GM18507 (cell line): ENCODE measurements at places on chromosomes 12 and 14.

GRCh38 chr12:92556637-92557421, 146.0 kb upstream of the PLEKHG7 start:
- no peak for DNase-seq

- DNase-seq: no peak
Measured at GRCh38 chr12:107847430-107847829, 72.9 kb downstream of the ASCL4 start.

DNA sequence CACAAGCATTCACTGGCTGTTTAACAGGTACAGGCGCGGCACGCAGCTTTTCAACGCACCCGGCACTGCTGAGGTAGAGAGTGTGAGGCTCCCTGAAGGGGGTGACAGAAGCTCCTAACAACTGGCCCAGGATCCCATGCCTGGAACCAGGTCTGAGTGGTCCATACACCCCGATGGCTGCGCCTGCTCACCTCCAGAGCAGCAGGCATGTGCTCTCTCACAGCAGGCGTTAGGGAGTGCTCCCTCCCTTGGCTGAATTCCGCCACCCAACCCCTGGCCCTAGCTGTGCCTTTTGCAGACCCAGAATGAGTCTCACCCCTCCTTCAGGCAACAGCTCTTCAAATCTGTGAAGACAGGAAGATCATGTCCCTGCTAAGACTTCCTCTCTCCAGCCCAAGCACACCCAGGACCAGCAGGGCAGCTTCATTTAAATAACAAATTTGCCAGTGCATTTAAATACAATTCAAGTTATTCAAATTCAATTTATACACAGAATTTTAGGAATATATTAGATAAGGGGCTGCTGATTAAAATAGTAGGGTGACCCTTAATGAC, 86.0 kb downstream of the SETD3 start:
- no peak for DNase-seq

- no peak for DNase-seq
Measured at GRCh38 chr14:54338696-54339317, 58.0 kb upstream of the CDKN3 start.

DNA sequence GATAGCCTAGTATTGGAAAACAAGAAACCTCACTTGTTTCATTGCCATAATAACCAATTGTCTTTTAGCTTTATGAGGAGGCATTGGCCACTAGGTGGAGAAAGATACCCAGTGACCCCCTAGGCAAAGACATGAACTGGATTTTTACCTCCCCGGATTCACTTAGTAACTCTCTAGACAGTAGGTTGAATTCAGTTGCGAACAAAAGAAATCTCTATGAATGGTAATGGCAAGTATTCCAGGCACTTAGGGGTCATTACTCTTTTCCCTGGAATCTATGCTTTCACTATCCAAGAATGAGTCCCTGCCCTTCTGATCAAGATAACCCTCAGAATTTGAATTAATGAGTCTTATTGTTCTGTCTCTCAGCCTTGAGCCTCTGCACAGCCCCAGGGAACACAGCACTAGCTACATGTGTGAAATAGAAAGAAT, 29.5 kb upstream of the RHOJ start:
- no peak for DNase-seq

GRCh38 chr14:78959674-78960264, 789.6 kb downstream of the NRXN3 start:
- DNase-seq: peak; percentile 4

GRCh38 chr14:77085538-77085937, 12.5 kb upstream of the CIPC start:
- DNase-seq: no peak

DNA sequence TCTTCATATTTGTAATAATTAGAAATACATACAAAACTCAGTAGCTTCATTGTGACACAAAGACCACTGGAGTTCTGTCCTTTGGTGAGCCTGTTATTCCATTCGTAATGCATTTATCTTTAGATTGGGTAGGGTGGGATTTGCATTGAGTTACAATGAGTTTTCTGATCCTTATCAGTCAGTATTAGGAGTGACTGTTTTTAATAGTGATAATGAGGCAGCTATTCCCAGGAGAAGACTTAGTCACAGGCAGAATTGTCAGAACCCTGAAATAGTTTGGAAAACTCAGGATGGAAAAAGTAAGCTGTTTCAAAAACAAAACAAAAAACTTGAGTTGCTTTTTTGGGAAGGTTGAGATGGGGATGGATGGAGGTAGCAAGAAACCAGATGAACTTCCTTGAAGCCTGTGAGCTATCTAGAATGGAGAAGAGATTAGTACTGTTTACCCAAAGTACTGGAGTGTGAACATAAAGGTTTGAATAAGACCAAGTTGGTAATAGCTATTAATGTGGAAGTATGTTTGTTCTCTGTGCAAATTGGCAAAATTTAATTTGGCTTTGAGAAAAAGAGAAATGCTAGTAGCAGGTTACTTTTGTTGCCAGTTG, 38.6 kb downstream of the FBXO34 start:
- no peak for DNase-seq

DNA sequence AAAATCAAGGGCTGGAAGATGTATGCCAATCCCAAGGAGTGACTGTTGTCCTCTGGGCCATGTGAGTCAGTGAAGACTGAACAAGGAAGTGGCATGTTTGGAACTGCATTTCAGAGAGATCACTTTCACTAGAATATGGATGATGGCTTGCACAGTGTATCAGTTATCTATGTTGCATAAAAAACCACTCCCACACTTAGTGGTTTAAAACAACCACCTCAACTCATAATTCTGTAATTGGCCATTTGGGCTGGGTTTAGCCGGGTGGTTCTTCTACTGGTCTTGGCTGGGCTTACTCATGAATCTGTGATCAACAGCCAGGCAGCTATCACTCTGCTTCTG, 15.4 kb downstream of the BDKRB1 start:
- no peak for DNase-seq

DNA sequence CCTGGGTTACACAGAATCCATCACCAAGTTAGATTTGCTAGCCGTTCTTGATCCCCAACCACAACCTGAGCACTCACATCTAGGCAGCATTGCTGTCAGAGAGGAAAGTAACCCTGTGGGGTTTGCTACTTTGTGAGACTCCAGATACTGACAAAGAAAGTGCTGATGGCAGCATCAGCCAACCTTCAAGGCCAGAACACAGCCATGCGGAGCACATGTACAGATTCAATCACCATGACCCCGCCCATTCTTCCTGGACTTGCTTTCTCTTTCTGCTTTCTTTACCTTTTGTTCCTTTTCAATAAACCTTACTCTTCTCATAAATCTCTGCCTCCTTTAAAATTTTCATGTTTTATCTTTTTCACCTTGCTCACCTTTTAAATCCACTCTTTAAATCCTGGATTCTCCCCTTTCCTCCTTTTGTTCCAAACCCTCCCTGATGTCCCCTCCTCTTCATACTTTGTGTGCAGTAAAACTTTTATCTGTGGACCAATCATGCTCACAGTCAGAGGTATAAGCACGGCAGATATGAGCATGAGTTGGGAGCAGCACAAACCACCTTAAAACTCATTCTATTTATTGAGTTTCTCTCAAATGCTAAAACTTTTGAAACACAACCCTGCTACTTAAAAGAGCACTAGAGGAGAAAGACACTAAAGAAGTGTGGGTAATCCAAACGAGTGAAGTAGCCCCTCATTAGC, 21.9 kb upstream of the CERS5 start:
- no peak for DNase-seq

DNA sequence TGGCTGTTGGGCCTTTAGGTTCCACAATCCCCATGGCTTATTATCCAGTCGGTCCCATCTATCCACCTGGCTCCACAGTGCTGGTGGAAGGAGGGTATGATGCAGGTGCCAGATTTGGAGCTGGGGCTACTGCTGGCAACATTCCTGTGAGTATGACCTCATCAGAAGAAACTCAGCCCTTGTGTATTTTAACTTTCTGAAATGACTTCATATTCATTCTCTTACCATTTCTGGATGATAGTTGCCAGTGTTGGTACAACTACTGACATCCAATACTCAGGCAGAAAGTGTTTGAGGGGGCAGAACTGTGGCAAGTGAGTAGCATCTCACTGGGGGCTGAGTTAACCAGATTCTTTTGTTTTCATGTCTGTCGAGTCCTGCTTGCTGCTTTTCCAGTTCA, 2.3 kb downstream of the DAZAP2 start:
- DNase-seq: no peak

DNA sequence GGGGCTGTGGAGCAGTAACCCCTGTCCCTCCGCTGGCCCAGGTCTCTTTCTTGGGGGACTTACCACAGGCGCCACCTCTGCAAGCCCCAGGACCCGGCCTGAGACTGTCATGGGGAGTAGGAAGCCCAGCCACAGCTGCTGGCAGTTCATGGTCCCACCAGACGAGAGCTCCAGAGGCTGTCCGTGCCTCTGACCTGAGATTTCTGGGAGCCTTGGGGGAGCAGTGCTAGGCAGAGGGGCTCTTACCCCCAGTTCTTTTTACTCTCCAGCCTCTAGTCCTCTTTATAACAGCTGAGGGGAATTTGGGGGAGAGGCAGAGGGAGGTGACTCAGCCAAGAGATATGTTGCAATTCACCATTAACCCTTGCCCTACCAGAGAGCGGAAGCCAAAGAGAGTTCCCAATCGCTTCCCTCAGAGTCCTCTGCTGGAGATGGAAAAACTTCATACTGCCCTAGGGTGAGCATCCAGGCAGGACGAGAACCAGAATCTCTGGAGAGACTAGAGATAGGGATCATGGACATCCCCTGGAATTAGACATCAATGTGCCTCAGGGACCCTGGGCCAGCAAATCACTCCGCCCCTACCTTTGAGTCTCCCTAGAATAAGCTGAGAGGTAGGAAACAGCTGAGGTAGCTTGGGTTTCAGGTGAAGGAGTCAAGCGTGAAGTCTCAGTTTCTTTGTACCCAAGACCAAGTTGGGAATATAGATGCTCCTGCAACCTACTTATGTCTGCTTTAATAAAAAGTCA, at the start of gene MMP19:
Gene MMP19, minus strand, starts transcription at position 256 of the 749 bp plus-strand sequence. Its CDS starts 106 bp downstream, at position 150.
- DNase-seq: no peak

- no peak for DNase-seq
Measured at GRCh38 chr12:604956-605355, 58.3 kb downstream of the NINJ2 start.

GRCh38 chr14:92570674-92571262, 57.2 kb downstream of the RIN3 start:
- DNase-seq: no peak

- DNase-seq: no peak
Measured at GRCh38 chr12:84946753-84947152, 34.2 kb upstream of the SLC6A15 start.

- DNase-seq: no peak
Measured at GRCh38 chr14:91100102-91100501, 13.8 kb upstream of the DGLUCY start.

DNA sequence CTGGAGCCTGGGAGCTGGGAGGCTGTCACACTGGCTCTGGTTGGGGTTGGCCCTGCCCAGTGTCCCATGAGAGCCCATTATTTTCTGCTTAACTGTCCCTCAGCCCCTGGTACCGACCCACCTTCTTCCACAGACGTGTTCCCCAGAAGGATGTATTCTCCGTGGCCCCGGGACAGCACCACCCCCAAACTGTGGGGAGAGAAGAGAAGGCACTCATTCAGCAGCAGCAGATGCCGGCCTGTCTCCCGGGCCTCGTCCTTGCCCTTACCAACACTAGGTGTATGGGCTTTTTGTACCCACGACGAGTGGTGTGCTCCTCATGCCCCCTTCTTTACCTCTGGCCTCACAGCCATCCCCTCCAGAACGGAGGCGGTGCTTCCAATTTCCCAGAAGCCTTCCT, 38.1 kb downstream of the LRTM2 start:
- no peak for DNase-seq

DNA sequence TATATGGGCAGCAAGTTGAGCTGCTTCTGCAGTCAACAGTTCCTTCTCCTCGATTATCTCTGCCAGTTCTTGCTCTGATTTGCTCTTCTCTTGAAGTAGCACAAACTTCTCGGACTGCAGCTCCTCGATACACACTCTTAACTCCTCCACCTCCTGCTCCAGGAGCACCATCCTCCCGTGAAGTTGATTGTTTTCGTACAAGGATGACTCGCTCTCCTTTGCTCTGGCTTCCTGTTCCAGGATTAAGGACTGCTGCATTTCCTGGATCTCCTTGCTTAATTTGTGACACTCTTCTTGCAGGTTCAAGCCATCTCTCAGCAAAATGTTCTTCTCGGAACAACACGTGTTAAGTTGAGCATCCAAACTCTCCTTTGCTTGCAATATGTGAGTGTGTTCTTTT, 56.2 kb upstream of the VPS33A start:
- DNase-seq: no peak

GRCh38 chr12:47557386-47557785, 148.4 kb downstream of the RPAP3 start:
- no peak for DNase-seq

GRCh38 chr12:30884799-30885198, 41.7 kb upstream of the TSPAN11 start:
- no peak for DNase-seq

GRCh38 chr12:31817120-31817519, 88.3 kb upstream of the AMN1 start:
- no peak for DNase-seq

DNA sequence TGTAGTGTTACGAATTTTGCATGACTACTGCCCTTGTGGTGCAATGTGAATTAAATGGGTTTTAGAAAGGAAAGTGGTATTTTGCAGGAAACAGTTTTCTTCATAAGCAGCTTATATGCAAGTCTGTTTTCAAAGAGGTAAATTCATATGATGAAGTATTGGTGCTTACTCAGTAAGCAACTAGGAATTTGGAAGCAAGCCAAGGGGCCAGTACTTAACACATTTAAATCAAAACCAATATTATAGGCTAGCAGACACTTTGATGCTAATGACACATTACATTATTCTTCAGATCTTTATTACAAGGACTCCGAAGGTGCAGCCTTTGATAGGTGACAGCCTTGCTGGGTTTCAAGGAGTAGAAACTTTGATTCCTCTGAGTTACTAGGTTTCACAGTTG, 23.1 kb downstream of the MGAT4C start:
- DNase-seq: no peak

DNA sequence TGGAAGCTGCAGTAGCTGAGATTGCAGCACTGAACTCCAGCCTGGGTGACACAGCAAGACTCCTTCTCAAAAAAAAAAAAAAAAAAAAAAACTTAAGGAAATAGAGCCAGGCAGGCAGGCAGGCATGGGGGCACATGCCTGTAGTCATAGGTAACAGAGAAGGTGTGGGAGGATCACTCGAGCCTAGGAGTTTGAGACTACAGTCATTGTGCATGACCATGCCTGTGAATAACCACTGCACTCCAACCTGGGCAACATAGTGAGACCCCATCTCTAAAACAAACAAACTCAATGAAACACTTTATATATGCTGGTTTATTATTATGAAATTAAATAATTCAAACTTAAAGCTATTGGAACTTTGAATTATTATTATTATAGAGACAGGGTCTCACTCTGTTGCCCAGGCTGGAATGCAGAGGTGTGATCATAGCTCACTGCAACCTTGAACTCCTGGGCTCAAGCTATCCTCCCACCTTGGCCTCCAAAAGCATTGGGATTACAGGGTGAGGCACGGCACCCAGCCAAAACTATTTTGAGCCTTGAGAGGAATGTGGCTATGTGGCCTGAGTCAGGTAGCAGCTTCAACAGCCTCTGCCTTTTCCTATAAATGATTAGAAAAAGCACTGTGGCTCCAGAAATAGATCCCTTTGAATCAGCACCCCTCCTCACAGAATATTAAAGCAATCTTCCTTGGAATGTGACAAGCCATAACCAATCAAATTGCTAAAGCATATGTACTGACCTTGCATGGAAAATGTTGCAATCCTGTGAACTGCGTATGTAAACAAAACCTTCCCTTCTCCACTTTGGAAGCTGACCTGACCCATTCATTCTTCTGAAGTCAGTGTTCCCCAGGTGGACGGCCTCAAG, 34.7 kb upstream of the YY1 start:
- no peak for DNase-seq
